ENCODE measurements at places on chromosomes 5 and 9.

GRCh38 chr9:91346644-91347043, 15.1 kb downstream of the AUH start:
- no peak for DNase-seq

DNA sequence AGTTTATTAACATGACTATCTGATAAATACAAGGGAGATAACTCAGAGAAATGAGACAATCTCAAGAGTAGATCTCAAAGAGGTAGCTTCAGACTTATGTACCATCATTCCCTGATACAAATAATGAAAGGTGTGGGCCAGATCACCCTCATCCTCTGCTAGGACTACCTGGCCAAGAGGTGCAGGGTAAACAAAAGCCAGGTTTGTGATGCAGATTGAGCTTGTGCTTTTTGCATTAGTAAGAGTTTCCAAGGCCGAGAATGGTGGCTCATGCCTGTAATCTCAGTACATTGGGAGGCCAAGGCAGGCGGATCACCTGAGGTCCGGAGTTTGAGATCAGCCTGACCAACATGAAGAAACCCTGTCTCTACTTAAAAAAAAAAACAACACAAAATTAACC, 8.9 kb upstream of the SPIN1 start:
- DNase-seq = no peak

GRCh38 chr9:106964822-106965525, 102.0 kb downstream of the ZNF462 start:
- no peak for DNase-seq

DNA sequence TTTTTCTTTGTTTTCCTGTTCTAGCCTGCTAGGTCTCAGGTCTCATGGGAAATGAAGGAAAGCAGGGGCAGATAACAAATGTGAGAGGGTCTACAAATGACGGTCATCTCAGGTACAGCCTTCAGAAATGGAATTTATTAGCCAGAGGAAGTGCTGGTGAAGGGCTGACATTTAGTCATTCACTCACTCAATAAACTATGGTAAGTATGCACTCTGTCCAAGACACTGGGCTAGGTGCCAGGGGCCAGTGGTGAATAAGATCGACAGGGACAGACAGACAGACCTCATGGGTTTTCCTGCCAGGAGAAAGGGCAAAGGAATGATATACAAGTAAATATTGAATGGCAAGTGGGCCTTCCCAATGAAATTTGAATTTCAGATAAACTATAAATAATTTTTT, 6.3 kb downstream of the PDE6A start:
- no peak for DNase-seq

- DNase-seq = no peak
Measured at GRCh38 chr9:89640361-89640760, 35.5 kb downstream of the GADD45G start.

GRCh38 chr9:18428661-18429060, 45.3 kb upstream of the ADAMTSL1 start:
- DNase-seq = no peak

DNA sequence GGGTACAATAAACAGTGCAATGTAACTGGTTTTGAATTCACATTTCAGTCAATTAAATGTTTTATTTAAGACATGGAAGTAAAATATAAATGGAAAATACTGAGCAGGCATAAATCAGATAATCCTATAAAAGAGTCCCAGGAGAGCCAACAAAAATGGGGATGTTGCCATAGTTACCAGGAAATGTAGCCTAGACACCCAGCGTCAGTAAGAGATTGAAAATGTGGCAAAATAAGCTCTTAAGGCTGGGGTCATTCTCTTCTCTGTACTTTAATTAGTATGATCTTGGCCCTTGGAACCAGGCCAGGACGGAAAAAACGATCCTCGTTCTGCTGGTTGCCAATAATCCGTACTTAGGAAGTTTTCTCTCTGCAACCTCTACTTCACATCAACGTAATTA, 18.9 kb upstream of the RASEF start:
- no peak for DNase-seq

DNA sequence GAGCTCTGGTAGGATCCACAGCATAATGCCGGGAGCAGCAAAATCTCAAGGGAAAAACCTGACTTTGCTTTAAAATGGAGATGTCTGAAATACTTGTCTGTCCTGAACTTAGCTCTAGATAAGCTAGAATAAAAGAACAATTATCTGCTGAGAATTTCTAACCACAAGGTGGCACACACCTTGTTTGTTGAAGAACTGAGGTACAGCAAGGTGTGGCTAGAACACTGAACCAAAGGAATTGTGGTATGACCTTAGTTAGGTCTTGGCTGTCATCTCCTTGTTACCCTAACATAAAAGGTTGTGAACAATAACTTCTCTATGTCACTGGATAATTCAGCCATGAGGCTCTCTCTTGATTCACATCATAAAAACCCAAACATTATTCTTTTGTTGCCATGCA, 72.3 kb upstream of the ANXA1 start:
- DNase-seq = no peak

DNA sequence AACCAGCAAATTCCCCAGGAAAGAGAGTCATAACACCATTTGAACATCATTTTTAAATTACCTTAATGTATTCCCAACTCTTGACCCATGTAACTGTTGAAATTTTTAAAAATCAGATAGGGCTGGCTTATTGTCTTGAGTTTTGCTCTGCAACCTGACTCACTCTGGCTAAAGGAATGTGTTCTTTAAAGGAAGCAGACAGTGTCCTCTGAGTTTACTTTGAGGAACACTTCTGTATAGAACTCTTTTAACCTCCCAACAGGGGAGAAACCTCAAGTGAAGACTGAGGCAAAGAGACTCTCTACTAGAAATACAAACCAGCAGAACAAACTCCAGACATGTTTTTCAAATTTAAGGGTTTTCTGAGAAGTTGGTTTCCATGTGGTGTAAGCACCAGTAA, 248.9 kb downstream of the CWC27 start:
- DNase-seq = no peak

DNA sequence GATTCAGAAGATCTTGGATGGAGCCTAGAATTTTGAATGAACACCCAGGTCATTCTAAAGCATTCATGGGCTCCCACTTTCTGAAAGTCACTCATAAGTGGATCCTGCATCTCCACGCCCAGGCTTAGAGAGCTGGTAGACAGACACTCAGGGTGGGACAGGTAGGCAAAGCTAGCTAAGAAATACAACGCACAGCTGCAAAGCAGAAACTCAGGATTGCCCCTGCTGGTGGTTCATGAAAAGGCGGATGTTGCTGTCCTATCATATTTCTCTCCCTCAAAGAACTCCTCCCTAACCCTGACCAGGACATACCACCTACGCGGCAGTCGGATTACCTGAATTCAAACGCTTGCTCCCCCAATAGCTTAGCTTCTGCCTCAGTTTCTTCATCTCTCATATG, 226.5 kb downstream of the GLIS3 start:
- no peak for DNase-seq

GRCh38 chr5:176360894-176361436, 599 bp downstream of the KIAA1191 start:
- DNase-seq = no peak

- no peak for DNase-seq
Measured at GRCh38 chr5:72417333-72418062, 89.7 kb downstream of the ZNF366 start.

GRCh38 chr9:96660692-96661248, 5.7 kb upstream of the PRXL2C start:
- no peak for DNase-seq

GRCh38 chr5:27652505-27652904, 614.1 kb upstream of the CDH9 start:
- DNase-seq = no peak
